Activated CD4-positive, alpha-beta T cell treated with anti-CD3 and anti-CD28 coated beads, Interleukin-2, Interleukin-6, amounts not matched to agents 100 ng/mL and 50 ng/mL, durations not matched to agents 16 hours and 8 hours (primary cell): ENCODE measurements at places on chromosomes 3 and 15.

- DNase-seq, result no peak
These were observed 102.1 kb downstream of the DIPK2A start for GRCh38 chr3:144073698-144074097.

- DNase-seq, result no peak
These were observed 37.8 kb downstream of the LMCD1 start for GRCh38 chr3:8539419-8539818.

DNA sequence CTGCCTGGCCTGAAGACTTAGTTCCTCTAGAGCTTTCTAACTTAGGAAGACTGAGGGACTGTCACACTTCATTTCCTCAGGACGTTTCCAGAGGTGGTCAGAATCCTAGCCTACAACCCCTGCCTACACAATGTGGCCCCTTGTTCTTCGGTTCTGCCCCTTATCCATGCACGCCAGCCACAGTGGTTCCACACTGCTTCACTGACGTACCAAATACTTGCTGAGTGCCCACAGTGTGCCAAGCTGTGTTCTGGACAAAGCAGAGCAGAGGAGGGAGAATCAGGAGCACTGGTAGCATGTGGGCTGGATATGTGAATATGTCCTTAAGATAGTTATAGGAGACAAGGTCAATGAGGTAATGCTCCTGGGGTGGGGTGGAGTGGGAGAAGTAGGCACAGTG, 70.5 kb upstream of the SAMMSON start:
- DNase-seq, result no peak

DNA sequence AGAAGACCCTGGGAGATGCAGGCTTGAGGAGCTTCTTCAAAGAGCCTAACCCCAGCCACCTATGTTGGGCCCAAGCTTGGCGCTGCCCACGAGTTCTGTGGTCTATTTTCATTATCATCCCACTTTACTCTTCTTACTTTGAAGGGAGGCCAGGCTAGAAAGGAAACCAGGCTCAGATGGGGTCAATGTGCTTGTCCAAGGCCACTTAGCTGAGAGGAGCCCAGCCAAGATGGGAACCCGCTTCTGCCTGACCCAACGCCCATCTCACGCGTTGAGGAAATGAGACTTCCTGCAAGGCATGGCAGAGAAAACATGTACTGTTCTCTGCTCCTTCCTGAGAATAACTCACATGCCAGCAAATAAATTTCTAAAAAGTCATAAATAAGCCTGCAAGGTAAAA, 486.3 kb upstream of the PROK2 start:
- DNase-seq, result no peak

DNA sequence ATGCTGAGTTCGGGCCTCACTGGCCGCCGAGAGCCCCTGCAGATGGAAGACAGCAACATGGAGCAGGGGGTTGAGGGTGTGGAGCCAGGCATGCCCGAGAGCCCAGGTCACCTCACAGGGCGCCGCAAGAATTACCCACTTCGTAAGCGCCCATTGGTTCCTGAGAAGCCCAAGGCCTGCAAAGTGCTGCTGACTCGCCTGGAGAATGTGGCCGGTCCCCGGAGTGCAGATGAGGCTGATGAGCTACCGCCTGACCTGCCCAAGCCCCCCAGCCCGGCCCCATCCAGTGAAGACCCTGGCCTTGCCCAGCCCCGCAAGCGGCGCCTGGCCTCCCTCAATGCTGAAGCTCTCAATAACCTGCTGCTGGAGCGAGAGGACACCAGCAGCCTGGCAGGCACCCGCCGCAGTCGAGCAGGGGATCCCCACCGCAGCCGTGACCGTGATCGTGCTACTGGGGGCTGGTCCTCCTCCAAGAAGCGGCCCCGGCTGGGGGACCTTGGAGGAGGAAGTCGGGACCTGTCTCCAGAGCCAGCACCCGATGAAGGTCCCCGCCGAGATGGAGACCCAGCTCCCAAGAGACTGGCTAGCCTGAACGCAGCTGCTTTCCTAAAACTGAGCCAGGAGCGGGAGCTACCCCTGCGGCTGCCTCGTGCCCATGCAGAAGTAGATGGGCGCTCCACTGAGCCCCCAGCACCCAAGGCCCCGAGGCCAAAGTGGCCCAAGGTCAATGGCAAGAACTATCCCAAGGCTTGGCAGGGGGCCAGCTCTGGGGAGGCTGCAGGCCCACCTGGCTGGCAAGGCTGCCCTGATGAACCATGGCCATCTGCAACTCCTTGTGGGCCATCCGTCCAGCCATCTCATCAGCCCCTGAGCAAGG, 12.1 kb upstream of the CHST14 start:
- no peak for DNase-seq

GRCh38 chr3:197501879-197502620, 53.7 kb downstream of the BDH1 start:
- peak; percentile 77 for DNase-seq

GRCh38 chr15:100256970-100257650, 84.7 kb downstream of the ADAMTS17 start:
- DNase-seq, result no peak

GRCh38 chr3:51718547-51719409, 11.9 kb downstream of the GRM2 start:
- DNase-seq, result peak; percentile 83

GRCh38 chr3:160796089-160796812, 40.2 kb downstream of the PPM1L start:
- DNase-seq, result no peak

GRCh38 chr3:190699776-190700175, 162.7 kb downstream of the GMNC start:
- no peak for DNase-seq

DNA sequence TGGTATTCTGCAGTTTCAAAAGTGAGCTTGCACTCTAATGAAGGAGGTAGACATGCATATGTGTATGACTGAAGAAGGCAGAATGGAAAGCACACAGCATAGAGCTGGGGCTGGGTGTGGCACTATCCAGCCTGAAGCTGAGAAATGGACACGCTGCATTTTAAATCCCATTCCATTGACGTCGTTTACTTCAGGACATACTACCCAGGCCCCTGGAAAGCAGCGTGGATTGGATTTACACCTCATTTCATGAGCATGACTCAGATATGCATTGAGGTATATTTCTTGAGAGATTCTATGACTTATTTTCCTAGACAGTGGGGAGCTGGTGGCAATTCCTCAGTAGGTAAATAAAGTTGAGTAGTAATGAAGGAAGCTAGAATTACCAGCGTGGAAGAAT, 101.4 kb downstream of the ABI3BP start:
- no peak for DNase-seq

GRCh38 chr3:38723569-38724391, 74.3 kb upstream of the SCN5A start:
- no peak for DNase-seq

GRCh38 chr3:161274691-161275298, 53.7 kb downstream of the NMD3 start:
- peak; percentile 68 for DNase-seq

DNA sequence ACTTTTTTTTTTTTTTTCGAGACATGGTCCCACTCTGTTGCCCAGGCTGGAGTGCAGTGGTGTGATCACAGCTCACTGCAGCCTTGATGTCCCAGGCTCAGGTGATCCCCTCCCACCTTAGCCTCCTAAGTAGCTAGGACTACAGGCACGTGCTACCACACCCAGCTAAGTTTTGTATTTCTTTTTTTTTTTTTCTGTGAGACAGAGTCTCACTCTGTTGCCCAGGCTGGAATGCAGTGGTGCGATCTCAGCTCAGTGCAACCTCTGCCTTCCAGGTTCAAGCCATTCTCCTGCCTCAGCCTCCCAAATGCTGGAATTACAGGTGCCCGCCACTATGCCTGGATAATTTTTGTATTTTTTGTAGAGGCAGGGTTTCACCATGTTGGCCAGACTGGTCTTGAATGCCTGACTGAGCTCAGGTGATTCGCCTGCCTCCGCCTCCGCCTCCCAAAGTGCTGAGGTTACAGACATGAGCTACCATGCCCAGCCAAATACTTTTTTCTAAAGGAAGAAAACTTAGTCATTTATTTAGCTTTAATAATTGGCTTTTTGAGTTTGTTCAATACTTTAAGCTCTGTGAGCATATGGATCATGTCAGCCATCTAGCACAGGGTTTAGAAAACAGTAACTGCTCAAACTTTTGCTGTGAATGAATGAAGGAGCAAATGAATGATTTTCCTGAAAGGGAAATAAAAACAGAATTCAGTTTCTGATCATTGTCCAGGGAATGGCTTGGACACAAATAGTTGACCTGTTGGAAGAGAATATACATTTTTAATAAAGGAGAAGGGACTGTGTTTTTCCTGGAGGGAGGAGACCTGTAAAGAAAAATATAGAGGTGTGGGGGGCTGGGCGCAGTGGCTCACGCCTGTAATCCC, 26.0 kb downstream of the UBE2E1 start:
- DNase-seq, result no peak

GRCh38 chr3:165696496-165696895, 140.7 kb downstream of the BCHE start:
- no peak for DNase-seq

- DNase-seq, result no peak
These were observed 33.6 kb upstream of the SEC13 start for GRCh38 chr3:10354361-10355015.

DNA sequence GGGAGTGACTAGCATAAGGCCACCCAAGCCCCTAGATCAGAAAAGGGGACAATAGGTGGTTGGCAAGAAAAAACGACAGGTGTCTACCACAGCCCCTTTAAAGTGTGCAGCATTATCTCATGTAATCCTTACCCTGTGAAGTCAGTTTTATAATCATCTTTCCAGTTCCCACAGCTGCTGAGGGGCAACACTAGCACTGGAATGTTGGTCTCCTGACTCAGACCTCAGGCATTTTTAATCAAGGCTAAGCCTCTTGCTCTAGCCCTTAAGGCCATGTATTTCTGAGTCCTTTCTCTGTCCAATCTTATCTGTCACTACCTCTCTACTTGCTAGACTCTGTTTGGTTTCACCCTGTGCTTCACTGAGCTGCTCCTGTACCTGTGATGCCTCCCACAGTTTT, 171.7 kb downstream of the TLE3 start:
- DNase-seq, result no peak

DNA sequence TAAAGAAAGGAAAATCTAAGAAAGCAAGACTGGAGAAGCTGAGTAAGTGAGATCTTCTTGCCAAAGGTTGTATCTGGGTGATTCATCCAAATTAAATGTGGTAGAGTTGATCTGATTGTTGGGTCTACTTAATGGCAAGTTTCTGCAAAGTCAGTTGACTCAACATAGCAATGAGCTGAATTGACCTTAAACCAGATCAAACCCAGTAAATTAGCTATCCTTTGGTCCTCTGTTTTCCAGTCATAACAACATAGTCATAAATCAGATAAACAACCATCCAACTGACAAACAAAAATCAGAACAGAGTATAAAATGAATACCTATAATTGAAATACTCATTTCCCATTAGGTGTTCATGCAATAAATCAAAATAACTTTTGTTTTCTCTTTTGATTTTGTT, 142.6 kb upstream of the CFAP20DC start:
- no peak for DNase-seq

DNA sequence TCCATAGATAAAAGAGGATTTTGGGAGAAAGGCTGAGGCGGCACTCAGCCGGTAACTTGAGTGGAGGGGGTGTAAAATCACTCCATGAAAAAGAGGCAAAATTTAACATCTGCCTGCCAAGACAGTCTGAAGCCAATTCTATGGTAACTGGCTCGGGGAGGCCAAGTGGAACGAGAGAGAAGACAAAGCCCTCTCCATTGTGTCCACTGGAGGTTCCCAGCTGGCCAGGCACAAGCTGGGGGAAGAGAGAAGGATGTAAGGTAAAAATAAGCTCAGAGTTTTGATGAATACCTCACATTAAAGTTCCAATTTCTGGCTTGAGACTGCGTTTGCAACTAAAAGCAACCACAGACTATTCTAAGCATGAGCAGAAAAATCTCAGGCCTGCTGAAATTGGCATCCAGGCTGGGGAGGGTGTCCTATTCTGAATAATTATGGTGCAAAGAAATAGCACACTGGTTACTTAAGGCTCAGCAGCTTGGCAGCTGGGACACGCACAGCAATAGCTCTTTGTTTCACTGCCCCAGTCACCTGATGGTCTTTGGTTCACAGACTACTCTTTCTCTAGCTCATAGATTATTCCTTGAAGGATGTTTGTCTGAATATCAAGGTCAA, 48.8 kb downstream of the CHRD start:
- DNase-seq, result no peak

DNA sequence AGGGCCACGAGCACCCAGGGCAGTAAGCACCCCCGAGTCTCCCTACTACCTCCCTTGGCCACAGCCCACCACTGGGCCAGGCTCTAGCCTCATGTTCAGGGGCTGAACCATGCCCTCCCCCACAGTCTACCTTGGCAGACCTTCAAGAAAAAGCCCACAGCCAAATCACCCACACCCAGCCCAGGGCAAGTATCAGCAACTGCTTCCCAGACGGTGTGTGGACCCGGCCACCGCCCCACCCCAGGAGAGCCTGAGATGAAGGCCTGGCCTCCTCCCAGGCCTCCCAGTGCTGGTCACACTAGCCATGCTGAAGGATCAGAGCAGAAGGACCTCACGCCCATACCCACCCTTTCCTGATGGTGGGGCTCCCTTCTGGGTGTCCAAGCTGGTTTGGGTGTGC, 92.0 kb upstream of the LINGO1 start:
- DNase-seq, result no peak

DNA sequence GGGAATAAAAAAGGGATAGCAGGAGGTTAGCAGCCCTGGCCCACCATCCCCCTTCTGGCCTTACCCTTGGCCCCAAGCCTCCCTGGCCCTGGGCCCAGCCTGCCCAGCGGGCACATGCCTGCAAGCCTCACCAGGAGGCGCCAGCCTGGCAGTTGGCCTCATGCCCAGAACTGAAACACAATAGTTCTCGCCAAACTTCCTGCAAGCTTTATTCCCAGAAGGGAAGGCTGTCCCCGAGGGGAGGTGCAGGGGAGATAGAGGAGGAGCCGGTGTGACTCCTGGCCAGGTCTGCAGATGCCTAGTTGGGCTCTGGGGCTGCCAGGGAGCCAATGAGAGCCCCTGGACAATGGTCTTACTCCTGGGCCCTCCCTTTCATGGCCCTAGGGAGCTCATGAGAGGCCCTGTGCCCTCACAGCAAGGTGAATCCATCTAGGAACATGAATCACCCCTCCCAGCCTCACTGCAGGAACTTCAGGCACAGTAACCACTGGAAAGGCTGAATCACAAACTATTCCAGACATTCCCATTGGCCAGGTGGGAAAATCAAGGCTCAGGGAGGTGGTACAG, 4.0 kb downstream of the CCDC33 start:
- DNase-seq, result no peak

- DNase-seq, result peak; percentile 86
These were observed 35.8 kb downstream of the CPN2 start for GRCh38 chr3:194315088-194315964.
